ENCODE measurements at places on chromosomes 7 and 10.

DNA sequence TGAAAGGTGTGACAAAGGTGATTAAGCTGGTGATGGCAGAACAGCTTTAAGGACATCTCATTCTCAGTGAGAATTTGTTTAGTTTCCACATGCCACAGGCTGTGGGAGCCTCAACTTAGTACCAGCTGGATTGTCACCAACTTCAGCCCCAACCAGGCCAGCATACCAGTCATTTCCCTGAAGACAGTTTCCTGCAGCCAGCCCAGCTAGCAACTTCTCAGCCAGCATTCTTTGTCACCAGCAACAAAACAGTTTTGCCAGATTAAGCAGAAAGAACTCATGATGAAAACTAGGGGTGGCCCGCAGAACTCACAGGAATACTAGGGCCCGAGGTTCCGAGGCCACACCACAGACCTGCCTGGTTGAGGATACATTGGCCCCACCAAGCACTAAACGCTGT lies 68.8 kb upstream of the UNC5B start:
- no peak for DNase-seq

- DNase-seq: no peak
Observed at GRCh38 chr10:95458871-95459270, 102.3 kb downstream of the SORBS1 start.

DNA sequence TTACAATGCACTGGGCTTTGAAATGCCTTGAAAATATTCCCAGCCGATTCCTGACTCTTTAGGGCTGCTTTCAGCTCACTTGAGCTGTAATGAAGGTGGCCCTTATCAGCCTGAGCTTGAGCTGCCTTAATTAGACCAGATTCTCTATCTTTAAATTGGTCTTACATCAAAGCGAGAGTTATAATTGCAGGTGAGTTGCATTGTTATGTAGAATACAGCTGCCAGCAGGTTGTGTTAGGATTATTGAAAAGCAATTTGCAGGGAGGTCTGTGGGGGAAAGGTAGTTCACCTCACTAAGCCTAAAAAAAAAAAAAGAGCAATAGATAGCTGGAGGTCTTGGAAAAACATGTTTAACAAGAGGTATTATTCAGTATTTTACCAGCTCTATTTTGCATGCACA lies 142.2 kb upstream of the HABP2 start:
- DNase-seq: no peak

DNA sequence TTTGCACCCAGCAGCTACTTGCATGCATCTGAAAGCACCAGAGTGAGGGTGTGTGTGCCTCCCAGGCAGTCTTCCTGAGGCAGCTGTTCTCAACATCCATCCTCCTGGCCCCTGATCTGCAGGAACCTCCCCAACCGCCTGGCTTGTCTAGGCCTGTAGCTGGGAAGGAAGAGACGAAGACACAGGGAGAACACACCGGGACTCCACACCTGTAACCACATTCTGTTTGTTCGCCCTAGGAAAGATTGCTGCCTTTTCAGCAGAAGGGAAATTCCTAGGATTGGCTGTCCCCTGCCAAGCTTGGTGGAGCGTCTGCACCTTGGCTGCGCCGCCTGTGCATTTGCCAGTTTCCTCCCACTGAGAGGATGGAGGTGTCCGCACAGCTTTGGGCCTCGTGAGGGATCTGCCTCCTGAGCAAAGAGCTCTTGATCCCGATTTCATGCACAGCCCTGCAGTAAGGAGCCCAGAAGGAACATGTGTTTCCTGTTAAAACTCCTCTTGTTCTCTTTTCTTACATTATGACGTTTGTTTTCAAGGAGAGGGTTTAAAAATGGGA lies 154.6 kb downstream of the TPST1 start:
- DNase-seq: no peak

GRCh38 chr7:94276795-94277194 lies 117.9 kb upstream of the COL1A2 start:
- DNase-seq: peak; percentile 9

DNA sequence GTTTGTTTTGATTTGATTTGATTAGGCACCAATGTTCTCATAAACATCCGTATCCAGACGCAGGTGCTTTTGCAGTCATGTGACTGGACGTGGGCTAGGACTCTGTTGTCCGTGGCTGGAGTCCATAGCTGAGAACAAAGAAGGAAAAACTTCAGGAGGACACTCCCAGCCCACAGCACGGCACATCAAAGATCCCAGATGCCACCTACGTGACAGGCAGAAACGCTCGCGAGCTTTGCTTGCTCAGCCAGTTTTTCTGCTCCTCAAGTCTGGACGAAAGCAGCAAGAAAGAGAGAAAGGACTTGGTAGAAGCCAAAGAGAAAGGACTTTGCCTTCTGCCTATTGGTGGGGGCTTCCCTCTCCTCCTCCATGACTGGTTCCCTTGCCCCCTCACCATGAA lies 6.9 kb upstream of the ZKSCAN1 start:
- DNase-seq: peak; percentile 68

DNA sequence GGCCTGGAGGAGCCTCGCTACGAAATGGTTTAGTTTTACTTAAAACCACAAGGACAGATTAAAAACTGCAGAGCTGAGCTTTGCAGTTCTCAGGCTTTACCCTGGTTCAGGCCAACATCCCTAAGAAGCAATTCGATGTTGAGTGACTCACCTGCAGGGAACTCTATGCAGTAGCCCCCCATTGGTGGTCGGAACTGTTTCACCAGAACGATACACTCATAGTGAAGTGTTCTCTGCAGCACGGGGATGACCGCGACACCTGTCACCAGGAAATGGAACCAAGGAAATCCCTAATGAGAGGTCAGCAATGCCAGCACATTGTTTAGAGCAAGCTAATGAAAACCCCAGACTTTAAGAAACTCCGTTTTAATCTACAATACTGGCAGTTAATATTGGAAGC lies 18.0 kb downstream of the NUDT5 start:
- DNase-seq: no peak

DNA sequence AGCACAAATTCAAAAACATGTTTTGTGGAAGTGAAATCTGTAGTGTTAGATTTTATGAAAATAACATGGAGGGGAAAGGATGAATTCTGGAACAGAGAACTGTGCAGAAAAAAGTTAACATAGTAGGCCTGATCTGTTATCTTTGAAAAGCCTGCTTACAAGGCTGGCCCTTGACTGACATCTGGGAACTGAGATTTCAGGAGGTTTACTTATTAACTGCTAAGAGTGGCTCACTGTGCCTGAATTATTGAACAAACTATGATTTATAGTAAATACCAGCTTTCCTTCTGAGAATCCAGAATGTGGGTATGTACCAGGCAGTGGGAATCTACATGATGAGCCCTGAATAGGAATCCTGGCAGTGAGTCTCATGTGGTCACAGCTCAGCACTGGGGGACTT lies 30.5 kb downstream of the NSUN6 start:
- no peak for DNase-seq

DNA sequence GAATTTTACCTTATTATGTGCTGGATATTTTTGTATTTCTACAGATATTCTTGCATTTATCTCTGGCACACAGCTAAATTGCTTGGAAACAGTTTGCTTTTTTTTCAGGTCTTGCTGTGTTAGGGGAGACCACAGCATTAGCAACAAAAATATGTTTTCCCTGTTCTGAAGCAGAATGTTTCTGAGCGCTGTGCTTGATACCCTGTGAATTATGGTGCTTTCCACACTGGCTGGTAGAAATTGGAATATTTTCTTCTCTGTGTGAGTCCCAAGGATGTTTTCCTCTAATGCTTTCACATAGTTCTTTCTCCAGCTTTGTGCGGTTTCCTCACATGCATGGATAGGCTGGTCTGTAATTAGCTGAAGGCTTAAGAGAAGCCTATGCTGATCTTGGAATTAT lies 651.6 kb upstream of the IGFBP3 start:
- DNase-seq: no peak

DNA sequence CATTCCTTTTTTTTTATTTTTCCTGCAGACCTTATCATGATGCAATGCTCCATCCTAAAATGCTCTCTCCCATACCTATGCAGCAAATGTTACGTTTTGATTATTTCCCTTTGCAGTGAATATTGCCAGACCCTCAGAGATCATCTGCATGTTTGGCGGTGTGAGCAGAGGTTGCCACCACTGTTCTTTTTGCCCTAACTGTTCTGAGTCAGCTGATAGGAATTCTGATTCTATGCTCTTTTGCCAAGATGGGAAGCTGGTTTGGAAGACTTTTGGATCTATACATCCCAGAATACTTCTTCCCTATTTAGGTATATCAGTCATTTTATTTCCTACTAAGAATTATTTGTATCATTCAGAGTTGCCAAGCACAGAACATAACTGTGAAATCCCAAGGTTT lies 130.5 kb downstream of the KLF6 start:
- no peak for DNase-seq

DNA sequence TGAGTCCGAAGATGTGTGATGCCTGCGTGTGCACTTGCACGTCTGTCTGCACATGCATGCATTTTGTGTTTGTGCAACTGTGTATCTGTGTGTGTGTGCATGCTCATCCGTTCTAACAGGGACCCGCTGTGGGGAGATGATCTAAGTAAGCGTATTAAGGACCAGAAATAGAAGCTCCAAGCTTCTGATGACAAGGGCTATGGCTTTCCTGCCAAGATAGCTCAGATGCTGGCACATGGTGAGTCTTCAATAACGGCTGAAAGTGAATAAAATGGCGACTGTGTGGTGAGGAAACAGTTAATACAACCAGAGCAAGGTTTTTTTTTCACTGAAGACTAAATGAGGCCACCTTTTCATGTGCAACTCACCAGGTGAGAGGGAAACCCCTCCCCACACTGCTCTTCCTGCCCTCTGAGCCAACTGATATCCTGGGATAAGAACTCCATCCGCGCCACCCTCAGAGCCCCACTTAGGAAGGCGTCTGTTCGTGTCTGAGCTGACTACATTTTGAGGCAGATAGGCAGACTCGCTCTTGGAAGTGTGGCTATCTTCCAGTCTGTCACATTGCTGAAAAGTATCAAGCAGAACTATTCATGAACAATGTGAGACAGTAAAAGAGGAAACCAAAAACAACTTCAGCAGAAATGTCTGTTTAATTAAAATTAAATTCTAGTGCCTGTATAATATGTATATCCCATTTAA lies 47.4 kb upstream of the TCERG1L start:
- no peak for DNase-seq

GRCh38 chr7:92496876-92497275 lies 19.1 kb upstream of the ERVW-1 start:
- DNase-seq: no peak

- no peak for DNase-seq
Observed at GRCh38 chr10:3532644-3533043, 252.4 kb downstream of the KLF6 start.

DNA sequence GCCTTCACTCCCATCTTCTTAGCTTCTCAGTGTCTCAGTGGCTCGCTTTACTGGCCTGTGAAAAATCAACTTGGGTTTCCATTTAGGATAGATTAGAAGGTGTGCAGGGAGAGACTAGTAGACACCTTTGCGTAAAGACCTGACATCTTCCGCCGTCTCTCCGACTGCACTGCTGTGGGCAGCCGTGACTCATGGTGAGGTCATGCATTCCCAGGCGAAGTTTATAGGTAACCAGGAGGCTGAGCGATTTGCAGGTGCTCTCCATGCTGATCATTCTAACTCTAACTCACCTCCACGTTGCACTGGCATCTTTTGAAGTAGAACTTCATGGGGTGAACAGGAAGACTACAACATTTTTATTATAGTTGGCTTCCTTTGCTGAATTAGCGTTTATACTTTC lies 68.0 kb upstream of the ZNF438 start:
- peak; percentile 69 for DNase-seq

- DNase-seq: no peak
Observed at GRCh38 chr7:8232999-8233847, 28.7 kb downstream of the ICA1 start.

DNA sequence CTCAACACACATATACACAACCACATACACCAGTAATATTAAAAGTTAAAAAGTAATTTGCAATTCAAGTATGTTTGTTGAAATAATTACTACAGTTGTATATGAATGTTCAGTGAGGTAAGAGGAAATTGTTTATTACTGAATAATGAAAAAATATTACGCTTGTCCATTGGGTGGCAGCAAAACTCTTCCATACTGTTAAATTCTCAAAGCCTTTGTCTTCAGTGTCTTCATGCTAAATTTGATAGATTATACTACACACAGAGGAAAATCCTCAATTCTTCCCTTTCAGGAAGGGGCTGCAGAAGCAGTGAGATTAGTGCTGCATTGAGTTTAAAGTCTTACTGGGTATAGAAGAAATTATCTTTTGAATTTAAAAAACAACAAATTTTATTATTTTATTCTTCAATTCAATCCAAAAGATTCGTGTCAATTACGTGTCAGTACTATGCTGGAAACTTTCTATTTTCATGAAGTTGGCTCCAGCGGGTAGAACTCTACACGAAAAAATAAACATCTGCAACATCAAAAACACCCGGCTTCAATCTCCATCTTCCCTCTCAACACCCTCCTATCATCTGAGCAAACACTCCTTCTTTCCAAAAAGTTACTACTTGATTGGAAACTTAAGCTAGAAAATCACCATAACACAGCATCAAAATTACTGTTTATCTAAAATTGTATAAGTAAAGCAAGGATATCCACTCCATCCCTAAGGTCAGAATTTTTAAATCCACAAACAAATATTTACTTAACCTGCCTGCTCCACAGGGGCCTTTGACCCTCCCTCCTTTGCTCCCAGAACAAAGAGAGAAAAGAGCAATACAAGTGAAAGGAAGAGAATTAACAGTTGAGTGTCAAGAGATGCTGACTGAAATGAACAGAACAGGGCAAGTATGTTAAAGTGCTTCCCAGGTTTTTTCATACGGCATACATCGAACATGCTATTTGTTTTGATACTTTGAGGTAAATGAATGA lies 37.0 kb upstream of the TES start:
- DNase-seq: peak; percentile 63

DNA sequence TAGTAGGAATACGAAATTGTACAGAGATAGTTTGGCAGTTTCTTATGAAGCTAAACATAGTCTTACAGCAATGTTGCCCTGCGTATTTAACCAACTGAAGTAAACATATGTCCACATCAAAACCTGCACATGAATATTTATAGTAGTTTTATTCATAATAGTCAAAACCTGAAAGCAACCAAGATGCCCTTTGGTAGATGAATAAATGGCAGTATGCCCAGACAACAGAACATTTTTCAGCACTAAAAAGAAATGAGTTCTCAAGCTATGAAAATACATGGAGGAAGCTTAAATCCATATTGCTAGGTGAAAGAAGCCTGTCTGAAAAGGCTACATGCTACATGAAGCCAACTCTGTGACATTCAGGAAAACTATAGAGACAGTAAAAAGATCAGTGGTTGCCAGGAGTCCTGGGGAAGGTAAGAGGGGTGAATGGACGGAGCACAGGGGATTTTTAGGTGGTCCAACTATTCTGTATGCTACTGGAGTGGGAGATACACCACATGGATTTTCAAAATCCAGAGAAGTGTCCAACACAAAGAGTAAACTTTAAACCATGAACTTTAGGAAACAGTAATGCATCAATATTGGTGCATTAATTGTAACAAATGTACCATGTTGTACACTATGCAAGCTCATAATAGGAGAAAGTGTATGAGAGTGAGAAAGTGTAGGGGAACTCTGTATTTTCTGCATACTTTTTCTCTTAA lies 17.6 kb downstream of the GPRIN2 start:
- DNase-seq: no peak
